ENCODE measurements at places on chromosomes 5 and 9.
A peak's percentile ranks its signal among the peaks of the same experiment; 100 is the strongest.

DNA sequence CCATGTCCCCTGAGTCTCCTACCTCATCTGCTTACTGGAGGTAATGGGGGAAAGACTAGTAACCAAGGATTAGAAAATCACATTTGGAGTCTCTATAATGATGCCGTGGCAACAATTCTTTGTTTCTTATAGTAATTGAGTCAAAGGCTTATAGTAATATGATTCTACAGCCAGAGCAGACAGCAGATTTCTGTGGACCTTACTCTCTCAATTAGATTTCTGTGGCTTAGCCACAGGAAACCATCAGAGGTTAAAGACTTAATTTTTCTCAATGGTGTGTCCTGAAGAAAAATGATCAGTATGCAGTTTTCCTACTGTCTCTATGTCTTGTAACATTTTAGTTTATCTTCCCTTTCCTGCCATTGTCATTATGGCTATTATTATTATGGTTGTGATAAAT is 59.3 kb upstream of the CD180 start:
- DNase-seq, result no peak

- DNase-seq, result peak; percentile 64
These were observed 144.4 kb downstream of the NSG2 start for GRCh38 chr5:174189654-174190541.

GRCh38 chr5:178143901-178144300 is 9.8 kb downstream of the NHP2 start:
- peak; percentile 53 for DNase-seq

- DNase-seq, result no peak
These were observed 224.5 kb upstream of the CDH6 start for GRCh38 chr5:30968971-30969370.

DNA sequence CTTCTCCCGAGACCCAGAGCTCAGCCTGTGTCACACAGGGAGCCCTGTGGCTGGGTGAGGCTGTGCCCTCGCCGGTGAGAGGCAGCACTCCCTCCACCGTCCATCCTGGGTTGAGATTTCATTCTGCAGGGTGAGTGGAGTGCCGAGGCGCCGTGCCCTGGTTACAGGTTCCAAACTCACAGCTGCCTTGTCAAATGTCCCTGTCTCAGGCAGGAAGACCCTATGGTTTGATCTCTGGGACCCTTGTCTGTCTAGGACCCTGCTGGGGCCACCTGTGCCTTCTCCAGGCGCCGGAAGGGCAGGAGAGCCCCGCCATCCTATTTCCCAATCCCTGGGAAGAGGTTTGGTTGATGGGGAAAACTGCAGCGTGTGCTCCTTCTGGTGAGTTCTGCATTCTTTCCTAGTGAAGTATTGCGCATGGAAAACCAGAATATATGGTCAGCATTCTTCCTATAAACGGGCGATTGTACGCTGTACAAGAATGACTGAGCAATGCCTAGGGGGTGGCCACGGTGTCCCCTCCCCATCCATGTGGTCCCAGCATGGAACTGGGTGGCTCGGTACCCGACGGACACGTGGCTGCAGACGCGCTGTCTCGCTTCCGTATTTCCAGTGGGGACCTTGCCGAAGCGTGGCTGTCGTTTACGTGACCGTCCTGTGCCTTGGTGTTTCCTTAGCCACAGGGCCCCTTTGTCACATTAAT is 95.9 kb upstream of the COL5A1 start:
- DNase-seq, result no peak

GRCh38 chr5:72133212-72133990 is 26.1 kb downstream of the MAP1B start:
- DNase-seq, result no peak

DNA sequence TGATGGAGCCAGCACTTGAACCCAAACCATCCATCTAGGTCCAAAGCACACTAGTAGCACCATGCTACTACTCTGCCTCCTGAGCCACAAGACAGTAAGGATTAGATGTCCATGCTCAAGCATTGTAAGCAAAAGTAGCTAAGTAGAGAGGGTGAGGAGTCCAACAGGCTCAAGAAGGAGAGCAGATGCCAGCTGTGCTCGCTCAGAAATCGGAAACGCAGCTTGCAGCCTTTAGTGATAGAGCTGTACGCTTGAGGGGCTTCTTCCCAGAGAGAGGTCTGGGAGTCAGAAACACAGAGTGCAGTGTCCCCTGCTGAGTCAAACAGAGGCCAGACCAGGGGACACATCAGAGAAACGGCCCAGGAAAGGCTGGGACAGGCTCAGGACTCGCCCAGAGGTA is 32.7 kb upstream of the GABRP start:
- DNase-seq, result no peak

DNA sequence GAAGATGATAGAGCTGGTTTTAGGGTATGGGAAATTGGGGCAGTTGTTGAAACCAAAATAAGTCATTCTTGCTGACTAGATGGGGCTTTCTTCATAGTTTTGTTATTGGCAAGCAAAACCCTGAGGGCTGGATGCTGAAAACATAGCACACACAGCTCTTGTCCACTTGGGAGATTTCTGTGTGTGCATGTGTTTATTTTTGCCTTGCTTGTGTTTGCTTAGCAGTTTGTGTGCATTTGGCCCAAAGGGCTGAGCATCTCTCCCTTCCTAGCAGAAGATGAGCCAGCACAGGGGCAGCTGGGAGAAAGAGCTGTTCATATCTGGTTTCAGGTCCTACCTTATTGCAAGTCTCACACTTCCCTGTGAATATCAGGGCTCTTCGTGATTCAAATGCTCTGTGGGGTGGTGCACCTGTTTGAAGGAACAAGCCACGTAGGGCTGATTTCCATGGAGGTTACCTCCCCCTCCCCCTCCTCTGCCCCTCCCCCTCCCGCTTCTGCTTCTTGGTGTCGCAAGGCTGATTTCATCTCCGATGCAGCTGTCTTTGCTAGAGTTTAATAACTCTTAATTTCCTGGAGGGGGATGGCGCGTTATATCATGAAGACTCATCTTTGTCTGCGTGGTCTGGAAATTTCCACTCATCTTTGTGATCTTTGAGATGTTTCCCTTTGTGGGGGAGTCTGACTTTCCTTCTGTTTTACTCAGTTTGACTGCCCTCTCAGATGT is 296.5 kb downstream of the ARHGAP26 start:
- DNase-seq, result no peak

GRCh38 chr5:71740015-71740753 is 21.1 kb downstream of the CARTPT start:
- no peak for DNase-seq

DNA sequence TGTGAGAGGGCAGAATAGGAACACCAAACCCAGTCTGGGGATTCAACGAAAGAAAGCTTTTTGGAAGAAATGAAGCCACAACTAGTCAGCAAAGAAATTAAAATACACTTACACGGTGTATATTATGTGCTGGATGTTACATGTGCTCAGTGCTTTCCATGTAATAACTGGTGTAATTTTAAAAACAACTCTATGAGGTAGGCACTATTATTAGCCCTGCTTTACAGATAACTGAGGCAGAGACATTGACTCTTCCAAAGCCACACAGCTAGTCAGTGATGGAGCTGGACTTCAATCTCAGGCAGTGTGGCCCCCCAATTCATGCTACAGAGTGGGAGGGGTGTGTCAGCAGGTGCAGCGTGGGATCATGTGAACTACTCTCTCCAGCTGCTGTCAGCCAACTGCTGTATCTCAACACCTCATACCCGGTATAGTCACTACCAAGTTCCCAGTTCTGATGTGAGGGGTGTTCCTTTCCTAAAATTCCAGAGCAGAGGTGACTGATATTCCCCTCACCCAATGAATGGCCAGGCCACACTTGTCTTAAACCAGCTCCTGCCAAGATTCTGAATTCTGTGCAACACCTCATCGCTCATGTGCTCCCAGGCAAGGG is 33.8 kb upstream of the TJP2 start:
- DNase-seq, result no peak

DNA sequence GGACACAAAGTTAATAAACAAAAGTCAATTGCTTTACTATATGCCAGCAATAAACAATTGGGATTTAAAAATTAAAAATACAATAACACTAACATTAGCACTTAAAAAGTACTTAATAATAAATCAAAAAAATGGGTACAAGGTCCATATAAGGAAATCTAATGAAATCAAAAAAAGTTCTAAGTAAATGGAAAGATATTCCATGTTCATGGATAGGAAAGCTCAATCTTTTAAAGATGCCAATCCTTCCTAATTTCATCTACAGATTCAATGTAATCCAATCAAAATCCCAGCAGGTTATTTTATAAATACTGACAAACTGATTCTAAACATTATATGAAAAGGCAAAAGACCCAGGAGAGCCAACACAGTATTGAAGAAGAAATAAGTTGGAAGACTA is 41.9 kb downstream of the BTNL9 start:
- DNase-seq, result no peak

GRCh38 chr5:97919719-97920118 is 736.7 kb upstream of the RIOK2 start:
- DNase-seq, result no peak

- no peak for DNase-seq
These were observed 1.1 kb upstream of the SYNPO start for GRCh38 chr5:150639377-150639692.

DNA sequence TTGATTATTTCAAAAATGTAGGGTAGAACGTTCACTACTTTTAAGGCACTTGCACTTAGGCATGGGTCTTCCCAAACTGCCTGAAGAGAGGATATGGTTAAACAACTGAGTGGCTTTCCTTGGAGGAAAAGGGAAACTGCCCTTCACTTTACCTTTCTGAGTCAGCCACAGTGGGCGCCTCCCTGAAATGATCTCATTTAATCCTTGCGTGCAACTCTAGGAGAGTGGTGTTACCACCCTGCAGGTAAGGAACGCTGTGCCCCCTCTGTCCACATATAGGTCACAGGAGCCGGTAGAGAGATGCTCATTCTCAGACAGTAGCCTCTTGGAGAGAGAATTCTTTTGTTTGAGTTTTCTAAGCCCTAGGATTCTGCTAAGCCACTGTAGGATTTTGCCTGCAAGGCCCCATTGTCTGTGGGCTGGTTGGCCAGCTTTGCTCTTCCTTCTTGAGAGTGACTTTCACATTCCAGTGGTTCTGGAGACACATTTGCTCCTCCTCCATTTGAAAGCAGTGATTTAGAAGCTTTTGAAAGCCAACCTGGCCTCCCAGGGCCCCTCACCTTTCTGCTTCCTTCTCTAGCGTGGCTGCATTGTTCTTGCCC is 110.3 kb upstream of the CTSL start:
- no peak for DNase-seq

- DNase-seq, result no peak
These were observed 52.8 kb upstream of the XPA start for GRCh38 chr9:97749928-97750327.

- DNase-seq, result no peak
These were observed 58.8 kb downstream of the FAM78A start for GRCh38 chr9:131217331-131218031.

- no peak for DNase-seq
These were observed 7.9 kb upstream of the IER5L start for GRCh38 chr9:129185991-129186390.

GRCh38 chr5:56415356-56415765 is 182.2 kb upstream of the ANKRD55 start:
- no peak for DNase-seq

GRCh38 chr5:167355346-167355745 is 936.1 kb upstream of the WWC1 start:
- DNase-seq, result no peak

DNA sequence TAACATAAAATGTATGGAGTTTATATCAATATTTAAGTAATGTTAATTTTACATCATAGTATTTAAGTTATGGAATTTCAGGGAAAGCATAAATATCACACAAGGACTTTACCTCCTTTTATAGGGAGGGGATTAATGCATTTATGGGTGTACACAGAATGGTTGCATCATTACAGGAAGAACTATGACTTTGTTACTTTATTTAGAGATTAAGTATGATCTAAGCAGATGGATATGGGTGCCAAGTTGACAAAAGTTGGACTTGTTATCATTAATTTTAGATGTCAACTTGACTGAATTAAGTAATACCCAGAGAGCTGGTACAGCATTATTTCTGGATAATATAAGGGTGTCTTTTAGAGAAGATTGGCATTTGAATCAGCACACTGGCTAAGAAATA is 160.5 kb upstream of the CDH10 start:
- DNase-seq, result no peak

DNA sequence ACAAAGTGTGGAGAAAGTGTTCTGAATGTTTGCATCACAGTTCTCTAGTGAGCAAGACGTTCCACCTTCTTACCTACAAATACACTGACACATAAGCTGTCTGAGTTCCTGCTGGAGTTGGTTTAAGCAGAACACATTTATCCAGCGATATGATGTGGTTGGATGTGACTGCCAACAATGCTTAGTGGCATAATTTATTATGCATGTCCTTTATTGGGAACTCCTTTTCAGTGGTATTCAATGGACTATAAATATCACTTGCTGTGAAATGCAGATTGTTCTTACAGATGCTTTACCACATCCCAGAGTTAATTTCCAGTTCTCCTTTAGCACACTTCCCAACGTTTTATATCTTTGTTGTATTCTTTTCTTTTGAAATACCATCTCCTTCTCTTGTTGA is 222.2 kb downstream of the LURAP1L start:
- no peak for DNase-seq

DNA sequence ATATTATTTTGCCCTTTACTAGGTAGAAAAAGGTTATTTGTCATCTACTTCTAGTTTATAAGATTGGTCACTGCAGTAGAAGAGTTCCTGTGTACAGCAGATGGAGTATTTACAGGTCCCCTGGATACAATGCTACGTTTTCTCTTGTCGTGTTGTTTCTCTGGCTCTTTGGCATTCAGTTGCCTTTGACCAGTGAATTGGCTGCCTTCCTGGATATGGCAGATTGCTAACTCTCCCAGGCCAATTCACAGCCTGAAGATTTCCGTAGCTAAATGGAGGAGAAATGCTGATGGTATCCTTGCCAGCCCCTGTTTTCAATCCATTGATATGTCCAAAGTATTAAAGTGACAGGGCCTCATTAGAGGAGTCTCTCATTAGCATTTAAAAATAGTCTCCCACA is 32.5 kb upstream of the GNAQ start:
- no peak for DNase-seq

- DNase-seq, result no peak
These were observed 6.4 kb downstream of the ENTPD8 start for GRCh38 chr9:137434498-137435380.

DNA sequence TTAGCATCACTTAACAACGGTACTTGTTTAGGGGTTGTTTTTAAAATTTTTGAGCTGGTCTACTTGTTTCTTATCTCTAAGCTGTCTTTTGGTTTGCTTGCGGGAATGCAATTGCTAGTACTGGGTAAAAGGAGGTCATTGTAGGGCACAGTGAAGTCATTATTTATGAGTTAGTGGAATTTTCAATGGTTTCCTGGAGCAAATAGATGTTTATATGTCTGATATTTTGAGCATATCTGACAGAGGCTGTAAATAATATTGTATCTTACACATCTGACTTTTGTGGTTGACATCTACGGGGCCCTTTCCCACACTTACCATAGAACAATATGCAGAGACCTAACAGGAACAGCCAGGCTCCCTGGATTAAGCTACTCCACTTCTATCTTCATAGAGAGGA is 90.4 kb upstream of the IL6ST start:
- no peak for DNase-seq

- no peak for DNase-seq
These were observed 102.3 kb downstream of the ENC1 start for GRCh38 chr5:74538206-74538661.
